BJ (cell line): ENCODE measurements at places on chromosomes 11 and 22. TPM values are rescaled to one million over a fixed set of nuclear protein-coding genes. Genes with fewer than 3 reads are reported as not detected.

DNA sequence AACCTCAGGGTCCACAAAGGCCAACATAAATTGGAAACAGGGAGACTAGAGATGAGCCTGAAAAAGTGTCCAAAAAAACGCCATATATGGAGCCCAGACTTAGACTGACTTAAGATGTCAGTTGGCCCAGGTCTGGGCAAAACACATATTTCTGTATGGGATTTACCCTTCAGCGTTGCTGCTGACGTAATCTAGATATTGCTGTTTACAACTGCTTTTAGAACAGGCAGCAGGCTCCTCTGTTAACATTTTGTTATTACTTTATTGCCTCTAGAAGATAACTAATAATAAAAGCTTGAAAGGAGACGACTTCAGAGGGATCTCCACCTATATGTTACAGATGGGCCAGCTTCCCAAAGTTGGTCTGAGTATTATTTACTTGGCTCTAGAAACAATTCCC lies 8.7 kb downstream of the ME3 start:
- DNase-seq, result no peak

C11orf91 gene
- polyA plus RNA-seq, result not detected in 2 replicates

DNA sequence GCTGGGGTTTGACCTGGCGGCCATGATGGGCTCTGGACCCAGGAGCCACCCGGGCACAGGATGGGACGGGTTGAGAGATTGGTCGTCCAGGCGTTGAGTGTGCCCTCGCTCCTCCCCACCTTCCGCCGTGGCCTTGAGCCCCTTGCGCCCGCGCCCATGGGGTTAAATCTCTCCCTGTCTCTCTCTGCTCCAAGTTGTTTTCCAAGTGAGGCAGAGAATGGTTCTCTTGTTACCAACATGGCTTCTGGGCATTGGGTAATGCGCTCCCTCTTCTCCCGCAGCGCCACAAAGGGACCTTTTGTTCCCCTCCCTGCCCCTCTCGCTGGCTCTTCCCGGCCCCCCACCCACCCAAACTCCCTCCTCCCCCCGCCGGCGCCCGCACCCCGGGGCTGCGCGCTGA lies 18.8 kb upstream of the PICK1 start:
- DNase-seq, result no peak

DNA sequence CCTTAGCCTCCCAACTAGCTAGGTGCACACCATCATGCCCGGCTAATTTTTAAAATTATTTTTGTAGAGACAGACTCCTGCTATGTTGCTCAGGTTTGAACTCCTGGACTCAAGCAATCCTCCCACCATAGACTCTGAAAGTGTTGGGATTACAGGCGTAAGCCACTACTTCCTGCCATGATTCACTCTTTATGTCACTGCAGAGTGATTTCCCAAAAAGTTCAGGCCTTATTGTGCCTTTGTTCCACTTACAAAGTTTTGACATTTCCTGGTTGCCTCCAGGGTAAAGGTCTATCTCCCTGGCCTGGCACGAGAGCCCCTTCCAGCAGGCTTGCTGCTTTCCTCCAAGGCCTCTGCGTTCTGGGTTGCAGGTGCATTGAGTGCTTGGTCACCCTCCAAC lies 44.6 kb upstream of the RIC3 start:
- no peak for DNase-seq

MS4A12 gene
- polyA plus RNA-seq, result 0.10 TPM in 1 of 2 replicates, not detected in the other

CHRNA10 gene
- polyA plus RNA-seq, result 0.49 and 0.63 TPM in 2 replicates

GRCh38 chr11:127470306-127470884 lies 469.8 kb upstream of the KIRREL3 start:
- DNase-seq, result no peak

GRCh38 chr11:6438979-6439571 lies 1.7 kb downstream of the HPX start:
- DNase-seq, result no peak

DNA sequence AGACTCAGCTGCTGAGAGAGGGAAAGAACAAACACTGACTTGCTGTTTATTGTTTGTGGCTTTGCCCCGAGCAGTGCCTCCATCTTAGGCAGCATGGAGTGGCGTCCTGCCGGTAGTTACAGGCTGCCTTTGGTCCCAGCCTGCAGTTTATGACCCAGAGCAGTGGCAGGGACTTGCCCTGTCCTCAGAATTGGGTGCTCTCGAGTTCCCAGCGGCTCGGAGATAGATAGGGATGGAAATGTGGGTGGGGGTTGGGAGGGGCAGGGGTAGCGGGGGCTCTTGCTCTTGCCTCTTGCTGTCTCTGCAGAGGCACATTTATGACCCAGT lies 3.1 kb downstream of the ALX4 start:
- no peak for DNase-seq

PHETA2 gene
- polyA plus RNA-seq, result 20.1 and 27.4 TPM in 2 replicates

- no peak for DNase-seq
Observed at GRCh38 chr11:69274531-69275016, 19.4 kb upstream of the MYEOV start.

IGF2 gene
- 20.3 and 20.4 TPM in 2 replicates for polyA plus RNA-seq

DNA sequence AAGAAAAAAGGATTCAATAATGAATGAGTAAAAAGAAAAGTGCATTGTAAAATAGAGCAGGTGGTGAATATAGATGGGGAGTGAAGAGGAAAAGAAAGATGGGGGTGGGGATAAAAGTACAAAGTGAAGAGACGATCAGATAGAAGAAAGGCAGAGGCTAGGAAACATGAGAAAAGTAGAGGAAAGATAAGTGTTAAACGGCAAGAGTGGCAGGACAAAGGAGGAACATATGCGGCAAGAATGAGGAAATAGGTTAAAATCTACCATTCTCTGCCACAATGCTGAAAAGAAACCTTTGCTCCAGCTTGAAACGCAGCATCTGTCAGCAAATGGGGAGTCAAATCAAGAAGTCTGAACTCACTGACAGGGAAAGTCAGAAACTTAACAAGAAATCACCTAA lies 6.8 kb downstream of the FUT4 start:
- DNase-seq, result no peak

OR5A2 gene
- not detected in 2 replicates for polyA plus RNA-seq

FZD4 gene
- polyA plus RNA-seq, result 12.4 and 19.5 TPM in 2 replicates

GRCh38 chr11:86688398-86689179 lies 16.2 kb upstream of the ME3 start:
- peak; percentile 69 for DNase-seq

SFI1 gene
- polyA plus RNA-seq, result 5.0 and 7.1 TPM in 2 replicates

OR10W1 gene
- not detected in 2 replicates for polyA plus RNA-seq

EFCAB6 gene
- polyA plus RNA-seq, result 0.75 and 1.4 TPM in 2 replicates

DNA sequence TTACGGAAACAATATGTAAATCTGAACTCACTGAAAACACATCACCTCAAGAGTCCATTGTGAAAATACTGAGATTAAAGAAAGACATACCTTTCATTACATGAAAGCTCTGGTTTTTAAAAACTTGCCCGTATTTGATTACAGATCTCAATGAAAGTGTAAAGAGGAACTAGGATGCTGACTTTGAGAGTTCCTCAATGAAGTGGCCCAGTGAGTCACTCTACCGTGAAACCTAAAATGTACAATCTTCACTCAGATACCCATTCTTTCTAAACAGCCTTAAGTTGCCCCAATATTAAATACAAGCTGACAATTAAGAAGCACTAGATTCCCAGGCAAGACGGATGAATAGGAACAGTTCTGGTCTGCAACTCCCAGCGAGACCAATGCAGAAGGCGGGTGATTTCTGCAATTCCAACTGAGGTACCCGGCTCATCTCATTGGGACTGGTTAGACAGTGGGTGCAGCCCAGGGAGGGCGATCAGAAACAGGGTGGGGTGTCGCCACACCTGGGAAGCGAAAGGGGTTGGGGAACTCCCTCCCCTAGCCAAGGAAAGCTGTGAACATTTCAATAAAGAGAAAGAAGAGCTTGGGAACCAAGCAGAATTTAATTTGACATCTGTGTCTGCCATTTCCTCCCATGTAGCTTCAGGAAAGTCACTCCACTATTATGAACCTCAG lies 33.8 kb upstream of the OR9G4 start:
- DNase-seq, result no peak

JAM3 gene
- 41.2 and 42.3 TPM in 2 replicates for polyA plus RNA-seq

DNA sequence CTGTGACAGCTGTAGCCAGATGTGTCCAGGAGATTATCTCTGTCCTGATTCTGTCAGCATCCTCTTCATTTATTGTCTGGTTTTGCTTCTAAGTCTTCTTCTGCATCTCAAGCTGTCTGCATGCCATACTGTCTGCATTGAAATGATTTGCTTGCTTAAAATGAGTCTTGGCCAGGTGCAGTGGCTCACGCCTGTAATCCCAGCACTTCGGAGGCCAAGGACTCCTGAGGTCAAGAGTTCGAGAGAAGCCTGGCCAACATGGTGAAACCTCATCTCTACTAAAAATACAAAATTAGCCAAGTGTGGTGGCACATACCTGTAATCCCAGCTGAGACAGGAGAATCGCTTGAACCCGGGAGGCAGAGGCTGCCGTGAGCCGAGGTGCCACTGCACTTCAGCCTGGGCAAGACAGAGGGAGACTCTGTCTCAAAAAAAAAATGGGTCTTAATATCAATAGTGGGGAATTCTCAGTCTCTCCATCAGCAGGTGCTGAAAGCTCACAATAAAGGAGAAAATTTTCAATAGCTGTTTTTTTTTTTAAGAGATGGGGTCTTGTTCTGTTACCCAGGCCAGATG lies 39.2 kb upstream of the AMPD3 start:
- no peak for DNase-seq

- no peak for DNase-seq
Observed at GRCh38 chr11:44011797-44012196, 36.0 kb upstream of the ACCSL start.

NRGN gene
- 0.98 and 1.6 TPM in 2 replicates for polyA plus RNA-seq

DNA sequence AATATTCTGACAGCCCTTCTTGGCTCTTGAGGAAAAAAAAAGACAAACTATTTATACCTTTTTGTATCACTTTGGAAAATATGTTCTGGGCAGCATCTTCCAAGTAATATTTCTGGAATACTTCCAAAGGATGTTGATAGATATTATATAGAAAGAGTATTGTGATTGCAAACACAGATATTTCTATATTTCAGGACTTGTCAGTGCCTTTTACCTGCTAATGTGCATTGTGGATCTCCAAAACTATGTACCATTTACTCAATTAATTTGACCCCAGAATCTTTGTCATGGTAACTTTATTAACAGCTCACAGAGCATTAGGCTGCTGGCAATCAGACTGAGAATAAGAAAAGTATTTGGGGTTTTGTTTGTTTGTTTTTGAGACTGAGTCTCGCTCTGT lies 16.7 kb upstream of the CCND1 start:
- no peak for DNase-seq
